Renal cortical epithelial cell (primary cell): ENCODE measurements at places on chromosomes 3 and 15. TPM values are rescaled to one million over a fixed set of nuclear protein-coding genes. Genes with fewer than 3 reads are reported as not detected.

DNA sequence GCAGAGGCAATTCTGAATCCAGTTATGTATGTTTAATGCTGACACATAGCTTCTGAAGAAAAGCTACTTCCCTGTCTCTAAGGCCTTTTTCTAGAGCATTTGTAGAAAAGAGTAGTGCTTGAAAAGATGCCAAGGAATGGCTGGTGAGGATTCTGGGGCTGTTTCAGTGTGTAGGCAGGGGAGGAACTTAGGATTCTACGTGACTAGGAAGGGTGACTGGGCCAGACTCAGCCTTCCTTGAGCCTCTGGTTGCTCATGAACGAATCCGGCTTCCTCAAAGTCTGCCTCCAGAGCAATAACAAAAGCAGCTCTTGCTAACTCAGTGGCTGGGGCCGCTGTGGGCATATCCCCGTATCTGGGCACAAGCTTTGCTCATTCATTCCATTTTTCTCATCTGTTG, 104.8 kb upstream of the WNT5A start:
- DNase-seq = no peak

Gene CPB1
- not detected in 2 replicates for total RNA-seq

DNA sequence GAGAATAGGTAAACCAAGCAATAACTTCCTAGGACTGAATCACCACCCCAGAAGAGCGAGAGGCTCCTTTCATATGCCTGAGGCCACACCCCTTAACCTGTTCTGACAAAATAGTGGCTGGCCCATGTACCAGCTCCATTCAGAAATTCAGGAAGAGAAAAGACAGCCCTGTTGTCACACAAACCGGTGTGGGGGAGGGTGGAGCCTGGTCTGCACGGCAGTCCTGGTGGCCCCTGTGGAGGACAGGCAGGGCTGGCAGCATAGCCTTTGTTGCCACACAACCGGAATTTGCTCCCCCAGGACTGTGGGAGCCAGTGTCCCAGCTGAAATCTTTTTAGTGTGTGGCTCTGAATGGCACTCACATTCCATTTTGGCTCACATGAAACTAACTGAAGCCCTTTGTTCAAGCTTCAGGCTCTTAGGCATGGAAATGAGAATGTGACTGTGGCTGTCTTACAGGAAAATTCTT, 23.8 kb downstream of the RLBP1 start:
- DNase-seq = no peak

Gene ACP3
- total RNA-seq = not detected in 2 replicates

DNA sequence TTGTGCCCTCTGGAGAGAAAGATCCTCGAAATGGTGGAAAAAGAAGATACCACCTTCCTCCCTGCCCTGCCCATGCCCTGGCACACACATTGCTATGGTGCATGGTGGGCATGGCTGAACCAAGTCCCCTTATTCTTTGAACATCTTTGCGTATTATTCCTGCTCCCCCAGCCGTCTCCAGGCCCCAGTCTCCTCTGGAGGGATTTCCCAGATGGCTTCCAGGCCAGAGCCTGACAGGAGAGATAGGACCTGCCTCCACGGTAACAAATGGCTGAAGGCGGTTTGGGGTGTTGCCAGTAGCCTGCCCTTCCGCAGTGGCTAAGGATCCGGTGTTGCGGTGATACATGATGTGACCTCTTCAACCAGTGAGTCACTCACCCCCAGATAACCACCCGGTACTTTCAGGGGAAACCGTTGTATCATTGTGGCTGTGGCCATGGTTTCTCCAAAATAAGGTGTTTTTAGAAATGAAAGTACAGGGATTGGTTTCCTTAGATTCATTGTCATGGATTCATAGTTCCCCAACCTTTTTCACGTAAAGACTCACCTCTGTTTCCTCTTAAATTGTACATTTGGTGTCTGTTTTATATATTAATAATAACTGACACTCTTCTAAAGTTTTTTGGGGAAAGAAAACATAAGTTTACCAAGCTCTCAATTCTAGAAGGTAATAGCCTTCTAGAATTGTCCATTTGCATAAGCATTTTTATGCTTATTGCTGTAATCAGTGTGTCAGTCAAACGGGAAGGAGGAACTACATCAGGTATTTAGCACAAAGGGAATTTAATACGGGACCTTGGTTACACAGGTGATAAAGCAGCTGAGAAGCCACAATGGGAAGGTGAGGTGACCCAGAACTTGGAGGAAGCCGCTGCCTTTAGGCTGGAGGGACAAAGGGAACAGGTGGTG, 25.9 kb downstream of the SMAD3 start:
- peak; percentile 94 for DNase-seq

DNA sequence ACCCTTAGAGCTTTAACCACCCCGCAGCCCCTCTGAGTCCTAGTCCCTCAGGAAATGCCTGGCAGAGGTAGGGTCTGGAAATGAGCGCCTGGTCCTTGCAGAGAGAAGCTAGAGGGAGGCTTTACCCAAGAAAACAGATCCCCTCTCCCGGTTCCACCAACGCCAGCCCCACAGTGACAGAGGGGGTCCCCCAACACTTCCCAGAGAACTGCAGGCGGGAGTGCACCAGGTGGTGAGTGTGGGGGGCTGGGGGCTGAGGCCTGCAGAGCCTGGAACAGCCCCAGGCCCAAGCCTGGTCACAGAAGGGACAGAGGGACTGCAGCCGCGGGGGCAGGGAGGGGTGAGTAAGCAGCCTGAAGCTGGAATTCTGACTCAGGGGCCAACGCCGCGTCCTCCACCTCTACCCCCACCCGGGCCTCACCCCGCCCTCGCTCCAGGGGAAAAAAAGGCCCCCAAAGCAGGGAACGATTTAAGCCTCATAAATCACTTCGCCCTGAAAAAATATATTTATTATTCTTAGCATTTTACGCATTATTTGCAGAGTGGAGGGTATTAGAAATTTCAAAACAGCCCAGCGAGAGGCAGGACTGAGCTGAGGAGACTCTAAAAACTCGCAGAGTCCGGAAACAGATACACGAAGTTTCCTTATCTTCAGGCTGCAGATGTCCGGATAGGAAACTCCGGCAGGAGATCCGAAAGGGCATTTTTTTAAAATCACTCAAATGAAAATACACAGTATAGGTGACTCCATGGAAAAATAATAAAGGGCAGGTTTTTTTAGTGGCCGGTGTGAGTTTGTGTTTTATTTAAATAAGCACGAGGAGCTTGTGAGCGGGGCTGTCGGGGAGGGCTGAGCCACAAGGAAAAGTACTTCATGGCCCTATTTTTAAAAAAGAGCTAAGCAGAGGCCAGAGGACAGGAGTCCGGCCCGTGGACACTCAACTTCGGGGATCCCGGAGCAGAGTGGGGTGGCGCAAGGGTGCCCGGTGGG, 10.0 kb downstream of the GATA2 start:
- peak; percentile 16 for DNase-seq

Gene AP3B2
- 0.17 and 1.5 TPM in 2 replicates for total RNA-seq

DNA sequence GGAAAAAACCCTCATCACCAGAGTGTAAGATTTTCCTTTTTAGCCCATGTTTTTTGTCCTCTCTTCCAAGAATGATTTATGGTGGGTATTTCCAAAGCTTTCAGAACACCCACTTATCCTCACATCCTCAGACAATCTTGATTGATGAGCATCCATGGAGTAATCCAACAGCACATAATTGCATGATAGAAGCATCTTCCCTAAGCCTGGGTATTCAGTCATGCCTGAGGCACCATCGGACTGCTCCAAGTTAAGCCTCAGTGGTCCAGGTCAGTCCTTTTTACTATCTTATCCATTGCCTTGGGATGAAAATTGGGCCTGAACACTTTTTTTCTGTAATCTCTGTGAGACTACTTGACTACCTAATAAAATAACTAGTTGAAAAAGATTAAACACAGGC, 676.0 kb upstream of the SEMA6D start:
- DNase-seq = no peak

DNA sequence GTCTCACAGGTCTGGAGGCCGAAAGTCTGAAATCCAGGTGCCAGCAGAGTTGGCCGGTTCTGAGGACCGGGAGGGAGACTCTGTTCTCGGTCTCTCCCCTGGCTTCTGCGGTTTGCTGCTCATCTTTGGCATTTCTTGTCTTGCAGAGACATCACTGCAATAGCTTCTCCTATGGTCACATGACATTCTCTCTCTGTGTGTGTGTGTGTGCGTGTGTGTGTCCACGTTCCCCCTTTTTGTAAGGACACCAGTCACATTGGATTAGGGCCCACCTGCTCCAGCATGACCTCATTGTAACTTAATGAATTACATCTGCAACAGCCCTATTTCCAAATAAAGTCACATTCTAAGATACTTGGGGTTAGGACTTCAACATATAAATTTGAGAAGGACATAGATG, 12.4 kb upstream of the ATP10A start:
- no peak for DNase-seq

DNA sequence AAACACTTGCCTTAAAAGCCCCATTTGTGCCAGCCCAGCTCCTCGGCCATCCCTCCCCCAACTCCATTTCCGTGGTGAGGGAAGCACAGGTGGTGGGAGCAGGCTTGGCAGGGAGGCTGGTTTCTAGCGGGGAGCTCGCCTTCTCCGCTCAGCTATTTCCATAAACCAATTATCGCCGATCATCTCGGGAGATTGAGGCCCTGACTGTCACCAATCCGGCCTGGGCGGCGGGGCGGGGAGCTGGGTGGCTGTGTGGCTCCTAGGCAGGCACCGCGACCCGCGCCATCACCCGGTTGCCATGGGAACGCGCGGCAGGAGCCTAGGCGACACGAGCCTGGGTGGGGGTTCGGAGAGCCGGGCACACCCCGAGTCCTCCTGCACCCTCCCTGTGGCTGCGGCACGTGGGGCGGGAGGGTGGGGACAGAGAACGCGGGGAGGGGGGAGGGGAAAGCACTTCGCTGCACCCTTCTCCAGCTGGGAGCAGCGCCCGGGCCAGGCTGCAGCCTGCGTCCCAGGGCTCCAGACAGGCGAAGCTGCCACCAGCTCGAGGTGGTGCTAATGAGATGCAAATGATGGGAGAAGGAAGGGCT, 9.3 kb downstream of the CCDC33 start:
- DNase-seq = no peak

Gene IQCH
- 3.0 and 14.0 TPM in 2 replicates for total RNA-seq

Gene CFAP100
- not detected in 2 replicates for total RNA-seq

DNA sequence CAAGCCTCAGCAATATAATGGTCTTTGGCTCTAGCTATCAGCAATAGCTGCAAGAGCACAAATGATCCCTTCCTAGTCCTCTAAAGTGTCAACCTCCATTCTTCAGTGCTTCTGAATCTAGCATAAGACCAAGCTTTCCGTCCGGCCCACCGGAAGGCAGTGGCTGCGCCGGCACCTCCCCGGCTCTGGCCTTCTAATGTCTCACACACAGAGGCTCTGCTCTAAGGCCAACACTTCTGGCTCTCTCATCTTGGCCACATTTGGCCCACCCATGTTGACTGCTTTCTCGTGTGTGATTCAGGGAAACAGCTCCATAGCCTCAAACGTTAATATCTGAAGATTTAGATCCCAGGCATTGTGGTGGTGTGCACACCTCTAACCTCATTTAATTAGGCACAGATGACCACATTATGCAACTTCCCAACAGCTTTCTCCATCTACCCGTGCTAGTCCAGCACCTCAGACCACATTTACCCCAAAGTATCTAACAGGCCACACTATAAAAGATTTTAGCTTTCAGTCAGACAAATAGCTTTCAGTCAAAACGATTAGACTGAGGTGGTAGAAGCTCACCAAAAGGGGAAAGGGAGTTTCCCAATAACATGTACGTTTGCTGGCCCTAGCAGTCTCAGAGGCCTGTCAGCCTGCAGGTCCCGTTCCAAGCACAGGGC, 19.3 kb downstream of the SLC51A start:
- no peak for DNase-seq

GRCh38 chr15:40242213-40242599, 3.3 kb downstream of the PAK6 start:
- no peak for DNase-seq

DNA sequence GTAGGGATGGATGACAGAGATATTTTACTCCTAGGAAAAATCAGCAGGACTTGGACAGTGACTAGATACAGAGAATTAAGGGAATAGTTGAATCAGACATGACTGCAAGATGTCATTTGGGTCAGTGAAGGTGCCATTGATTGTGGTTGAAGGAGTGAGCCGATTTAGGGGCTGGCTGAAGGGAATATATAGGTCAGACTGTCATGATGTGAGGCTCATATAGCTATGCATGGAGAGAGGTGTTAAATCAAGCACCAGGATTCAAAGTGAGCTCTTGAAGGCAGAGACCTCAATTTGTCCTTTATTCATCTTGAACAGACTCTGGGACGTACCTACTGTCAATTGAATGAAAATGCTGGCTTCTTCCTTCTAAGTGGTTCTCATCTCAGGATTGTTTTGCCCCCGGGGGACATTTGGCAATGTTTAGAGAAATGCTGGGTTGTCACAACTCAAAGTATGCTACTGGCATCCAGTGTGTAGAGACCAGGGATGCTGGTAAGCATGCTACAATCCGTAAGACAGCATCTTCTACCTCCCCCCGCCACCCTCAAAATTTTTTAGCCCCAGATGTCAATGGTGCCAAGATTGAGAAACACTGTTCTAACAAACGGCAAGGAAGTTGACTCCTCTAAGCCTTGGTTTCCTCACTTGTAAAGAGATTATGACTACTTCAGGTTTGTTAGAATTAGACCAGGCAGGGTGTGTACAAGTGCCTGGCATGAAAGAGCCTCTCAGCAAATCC, 7.8 kb downstream of the ATP2C1 start:
- DNase-seq = no peak

Gene OXTR
- total RNA-seq = 1.2 and 6.9 TPM in 2 replicates

Gene UBE2E1
- 98.2 and 285 TPM in 2 replicates for total RNA-seq

- DNase-seq = no peak
Observed at GRCh38 chr3:128222796-128223385, 69.6 kb downstream of the EEFSEC start.

- DNase-seq = peak; percentile 37
Observed at GRCh38 chr3:107981471-107982111, 109.2 kb downstream of the CD47 start.

DNA sequence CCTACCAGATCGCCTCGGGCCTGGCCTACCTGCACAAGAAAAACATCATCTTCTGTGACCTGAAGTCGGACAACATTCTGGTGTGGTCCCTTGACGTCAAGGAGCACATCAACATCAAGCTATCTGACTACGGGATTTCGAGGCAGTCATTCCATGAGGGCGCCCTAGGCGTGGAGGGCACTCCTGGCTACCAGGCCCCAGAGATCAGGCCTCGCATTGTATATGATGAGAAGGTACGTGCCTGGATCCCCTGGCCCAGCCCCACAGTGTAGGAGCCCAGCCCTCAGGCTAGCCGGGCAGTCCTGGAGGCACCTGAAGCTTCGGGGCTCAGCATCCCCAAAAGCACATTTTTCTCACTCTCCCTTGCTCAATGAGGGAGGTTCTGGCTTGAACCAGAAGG, 135.8 kb downstream of the LRRK1 start:
- DNase-seq = no peak

GRCh38 chr3:12196684-12197083, 38.0 kb upstream of the TIMP4 start:
- DNase-seq = no peak

GRCh38 chr3:10366651-10367101, 45.8 kb upstream of the SEC13 start:
- peak; percentile 94 for DNase-seq

Gene SNTN
- total RNA-seq = not detected in 2 replicates

Gene ATP13A4
- 0.15 TPM in 1 of 2 replicates, not detected in the other for total RNA-seq

Gene IL17RD
- 2.8 and 7.7 TPM in 2 replicates for total RNA-seq

DNA sequence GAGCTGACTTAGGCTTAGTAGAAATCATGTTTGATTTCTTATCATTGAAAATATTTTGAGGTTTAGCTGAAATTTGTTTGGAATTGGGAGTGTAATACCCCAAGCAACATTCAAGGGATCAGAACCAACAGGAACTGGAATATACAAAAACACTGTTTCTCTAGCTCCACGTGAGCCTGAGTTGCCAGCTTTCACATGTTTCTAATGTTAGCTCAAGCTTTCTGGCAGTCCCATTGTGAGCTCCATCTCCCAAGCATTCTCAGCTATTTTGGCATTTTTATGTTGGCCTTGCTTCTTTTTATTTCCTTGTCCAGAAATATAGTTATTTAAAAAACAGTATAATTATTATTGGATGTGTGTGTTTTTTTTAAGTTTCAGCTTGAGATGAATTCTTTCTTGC, 427.1 kb upstream of the DPH6 start:
- no peak for DNase-seq
